ENCODE measurements at places on chromosomes 1 and 21.

GRCh38 chr1:220652995-220653394 is 37.2 kb upstream of the C1orf115 start:
- DNase-seq: no peak

- DNase-seq: no peak
These were observed 19.8 kb upstream of the LUZP1 start for GRCh38 chr1:23188434-23188884.

- no peak for DNase-seq
These were observed 24.9 kb upstream of the ATF3 start for GRCh38 chr1:212583643-212584042.

- no peak for DNase-seq
These were observed 16.0 kb downstream of the ADSS2 start for GRCh38 chr1:244435562-244436205.

DNA sequence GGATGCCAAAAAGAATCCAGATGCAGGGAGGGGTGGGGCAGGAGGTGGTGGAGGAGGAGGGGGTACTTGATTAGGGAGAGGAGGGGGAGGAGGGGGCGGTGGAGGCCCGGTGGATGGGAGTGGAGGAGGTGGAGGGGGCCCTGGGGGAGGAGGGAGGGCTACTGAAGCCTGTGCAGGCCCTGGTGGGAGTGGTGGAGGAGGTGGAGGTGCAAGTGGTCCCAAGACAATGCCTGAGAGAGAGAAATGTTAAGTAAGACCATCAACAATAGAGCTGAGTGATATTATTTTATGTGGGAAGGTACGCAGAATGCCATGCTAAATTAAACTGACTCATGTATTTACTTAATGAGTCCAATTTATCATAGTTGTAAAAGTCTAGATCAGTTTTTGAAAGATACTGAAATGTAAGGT is 86.8 kb upstream of the LBR start:
- no peak for DNase-seq

DNA sequence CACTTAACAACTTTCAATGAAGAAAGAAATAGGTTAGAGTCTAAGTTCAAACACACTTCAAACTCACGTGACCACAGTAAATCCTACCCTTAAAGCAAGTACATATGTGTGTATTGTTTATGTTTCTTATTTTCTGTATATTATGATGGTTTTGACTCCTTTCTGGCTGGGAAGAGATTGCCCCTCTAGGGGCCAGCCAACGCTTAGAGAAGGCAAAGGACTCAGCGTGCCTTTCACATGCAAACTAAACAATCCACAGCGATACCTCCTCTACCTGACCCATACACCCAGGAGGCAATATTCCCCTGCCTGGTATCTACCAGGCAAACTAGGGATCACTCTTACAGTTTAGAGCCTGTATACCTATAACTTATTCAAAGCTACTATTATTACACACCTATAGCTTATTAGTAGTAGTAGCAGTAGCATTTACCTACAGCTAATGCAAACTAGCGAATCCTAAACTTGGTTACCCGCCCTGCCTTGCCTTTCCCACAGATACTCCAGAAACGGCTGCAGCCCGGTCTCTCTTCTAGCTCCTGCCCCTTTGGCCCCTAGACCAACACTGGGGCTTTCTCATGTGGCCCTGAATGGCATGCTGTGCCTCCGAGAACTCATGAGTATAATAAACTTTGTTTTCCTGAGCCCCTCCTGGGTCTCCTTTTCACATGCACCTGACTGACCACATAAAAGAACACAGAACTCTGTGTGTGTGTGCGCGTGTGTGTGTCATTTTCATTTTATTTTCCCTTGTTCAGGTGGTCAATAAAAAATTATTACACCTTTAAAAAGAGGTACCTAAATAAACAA is 14.0 kb downstream of the NRIP1 start:
- DNase-seq: no peak

DNA sequence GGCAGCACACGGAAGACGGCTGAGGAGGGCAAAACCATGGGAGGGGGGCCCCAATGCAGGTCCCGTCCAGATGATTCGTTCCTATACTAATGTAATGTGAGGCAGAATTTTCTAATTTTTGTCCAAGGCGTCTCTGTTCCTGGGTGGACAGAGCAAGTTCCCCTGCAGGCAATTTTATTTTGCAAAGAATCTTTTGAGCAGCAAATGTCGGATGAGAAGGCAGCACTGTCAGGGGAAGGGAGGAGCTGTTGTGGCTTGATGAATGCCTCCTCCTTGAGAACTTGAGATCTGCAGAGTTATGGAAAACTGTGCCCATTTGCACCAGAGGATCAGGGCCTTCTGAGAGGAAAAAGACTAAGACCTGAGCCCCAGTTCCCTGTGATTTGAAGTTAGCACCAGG is 17.3 kb downstream of the SLC1A7 start:
- no peak for DNase-seq

DNA sequence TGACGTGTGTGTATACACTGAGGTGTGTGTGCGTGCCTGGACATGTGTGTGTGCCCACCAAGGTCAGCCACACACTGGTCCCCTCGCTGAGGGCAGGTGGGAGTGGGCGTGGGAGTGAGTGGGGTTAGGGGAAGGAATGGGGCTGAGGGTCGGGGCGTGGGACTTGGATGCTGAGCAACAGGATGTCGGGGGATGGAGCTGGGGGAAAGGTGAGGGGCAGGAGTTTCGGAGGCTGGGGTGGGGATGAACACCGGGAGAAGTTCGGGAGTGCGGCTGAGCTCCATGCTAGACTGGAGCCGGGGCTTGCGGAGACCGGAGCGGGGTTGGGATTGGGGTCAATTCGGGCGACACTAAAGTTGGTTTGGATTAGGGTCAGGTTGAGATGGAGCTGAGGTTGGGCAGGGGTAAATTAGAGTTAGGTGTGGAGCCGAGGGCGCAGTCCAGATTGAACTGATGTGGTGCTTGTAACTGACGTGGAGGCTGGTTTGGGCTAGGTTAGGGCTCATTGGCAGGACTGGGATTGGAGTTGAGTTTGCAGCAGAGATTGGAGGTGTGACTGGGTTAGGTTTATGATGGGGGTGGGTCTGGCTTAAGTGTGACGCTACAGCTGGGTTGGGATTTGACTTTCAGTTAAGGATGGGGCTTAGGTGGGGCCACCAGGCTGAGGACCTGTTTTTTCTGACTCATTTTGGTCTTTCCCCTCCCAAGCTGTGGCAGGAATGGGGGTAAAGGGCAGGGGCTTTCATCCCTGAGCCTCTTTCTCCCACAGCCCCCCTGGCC is 3.3 kb upstream of the GUCA2A start:
- no peak for DNase-seq

GRCh38 chr1:99645203-99645602 is 710 bp upstream of the PALMD start:
- DNase-seq: no peak

DNA sequence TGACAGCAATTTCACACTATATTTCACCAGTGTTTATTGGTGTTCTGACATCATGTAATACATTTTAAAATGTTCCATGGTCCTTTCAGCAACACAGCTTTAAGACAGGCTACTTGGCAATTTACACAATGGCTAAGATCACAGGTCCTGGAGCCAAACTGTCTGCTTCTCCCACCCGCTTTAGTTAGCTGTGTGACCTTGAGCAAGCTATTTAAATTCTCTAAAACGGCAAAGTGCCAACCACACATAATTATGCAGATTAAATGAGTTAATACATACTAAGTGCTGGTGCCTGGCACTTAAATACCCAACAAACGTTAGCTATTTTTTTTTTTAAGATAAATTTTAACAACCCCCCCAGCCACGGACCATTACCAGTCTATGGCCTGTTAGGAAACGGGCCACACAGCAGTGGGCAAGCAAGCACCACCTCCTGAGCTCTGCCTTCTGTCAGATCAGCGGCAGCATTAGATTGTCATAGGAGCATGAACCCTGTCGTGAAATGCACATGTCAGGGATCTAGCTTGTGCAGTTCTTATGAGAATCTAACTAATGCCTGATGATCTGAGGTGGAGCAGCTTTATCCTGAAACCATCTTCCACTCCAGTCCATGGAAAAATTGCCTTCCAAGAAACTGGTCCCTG is 26.9 kb downstream of the SOD1 start:
- no peak for DNase-seq

DNA sequence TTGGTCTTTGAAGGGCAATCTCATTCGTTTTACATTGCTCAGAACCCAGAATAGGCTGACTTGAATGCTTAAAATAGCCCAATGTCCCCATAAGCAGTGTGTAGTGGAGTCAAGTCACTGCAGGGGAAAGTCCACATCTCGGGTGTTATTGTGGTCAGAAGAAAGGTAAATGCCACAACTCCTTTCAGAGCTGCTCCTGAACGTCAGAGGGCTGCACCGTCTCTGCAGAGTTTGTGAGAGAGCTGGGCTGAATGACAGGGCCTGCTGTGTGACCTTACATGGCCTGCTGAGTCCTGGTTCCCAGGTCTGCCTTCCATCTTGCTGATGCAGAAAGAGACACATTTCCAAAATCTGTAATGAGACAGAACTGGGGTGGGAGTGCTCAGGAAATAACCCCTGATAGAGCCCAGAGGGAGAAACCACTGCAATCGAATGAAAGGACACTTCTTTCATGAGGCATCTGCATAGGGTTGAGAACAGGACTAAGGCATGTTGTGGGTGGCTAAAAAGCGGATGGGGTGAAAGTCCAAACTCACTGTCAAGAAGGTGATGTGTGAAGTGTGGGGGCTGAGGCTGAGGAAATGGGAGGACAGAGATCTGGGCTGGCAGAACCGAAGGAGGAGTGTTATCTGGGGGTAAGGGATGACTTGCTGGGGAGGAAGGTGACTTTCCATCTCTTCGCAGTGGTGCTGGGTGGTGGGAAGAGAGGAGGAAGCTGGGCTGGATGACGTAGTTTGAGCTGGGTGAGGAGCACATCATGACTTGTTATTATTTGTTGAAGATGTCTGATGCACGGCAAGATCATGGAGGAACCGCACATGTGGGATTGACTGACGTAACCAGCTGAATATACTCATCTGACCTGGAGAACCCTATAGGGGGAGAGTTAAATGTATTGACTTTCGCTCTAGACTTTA is 33.7 kb downstream of the XCL2 start:
- DNase-seq: peak; percentile 46

- DNase-seq: no peak
These were observed 769.5 kb upstream of the CXADR start for GRCh38 chr21:16743317-16743716.

DNA sequence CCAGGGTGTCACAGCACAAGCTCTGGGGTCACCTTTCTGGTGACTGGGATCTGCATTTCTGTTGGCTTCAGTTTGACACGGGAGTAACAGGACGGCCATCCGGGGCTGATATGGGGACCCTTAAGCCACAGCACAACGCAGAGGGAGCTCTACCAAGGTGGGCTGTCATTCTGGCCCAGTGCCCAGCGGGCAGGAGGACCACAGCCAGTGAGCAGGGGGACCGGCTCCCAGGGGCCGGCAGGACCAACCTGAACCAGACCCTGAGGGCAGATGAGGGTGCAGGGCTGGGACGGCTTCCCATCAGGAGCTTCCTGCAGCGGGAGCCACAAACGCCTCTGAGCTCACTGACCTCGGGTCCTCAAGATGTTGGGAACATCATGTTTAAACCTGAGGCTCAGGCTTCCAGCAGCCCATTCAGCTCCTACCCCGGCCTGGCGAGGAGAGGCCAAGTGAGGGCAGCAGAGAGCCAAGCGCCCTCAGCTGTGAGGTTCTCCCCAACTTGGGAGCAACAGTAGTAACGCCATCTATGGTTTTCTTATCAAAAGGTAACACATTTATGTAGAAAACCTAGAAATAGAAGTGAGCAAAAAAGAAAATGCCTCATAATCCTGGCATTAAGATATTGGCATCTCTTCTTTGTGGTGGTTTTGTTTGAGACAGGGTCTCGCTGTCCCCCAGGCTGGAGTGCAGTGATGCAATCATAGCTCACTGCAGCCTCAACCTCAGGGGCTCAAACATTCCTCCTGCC is 26.8 kb downstream of the TMEM201 start:
- peak; percentile 58 for DNase-seq

DNA sequence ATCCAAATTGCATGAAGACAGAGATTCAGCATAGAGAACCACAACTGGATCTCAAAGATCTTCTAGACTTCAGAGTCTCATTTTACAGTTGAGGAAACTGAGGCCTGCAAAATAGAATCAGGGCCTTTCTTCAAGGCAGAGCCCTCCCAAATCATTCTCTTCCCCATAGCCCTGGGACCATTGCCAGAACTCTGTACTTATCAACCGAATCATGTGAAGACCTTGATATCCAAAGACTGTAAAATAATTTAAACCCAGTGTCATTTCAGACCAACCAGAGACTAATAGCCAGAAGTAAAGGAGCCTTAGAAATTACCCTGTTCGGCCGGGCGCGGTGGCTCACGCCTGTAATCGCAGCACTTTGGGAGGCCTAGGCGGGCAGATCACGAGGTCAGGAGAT is 90.1 kb downstream of the DTL start:
- DNase-seq: no peak

DNA sequence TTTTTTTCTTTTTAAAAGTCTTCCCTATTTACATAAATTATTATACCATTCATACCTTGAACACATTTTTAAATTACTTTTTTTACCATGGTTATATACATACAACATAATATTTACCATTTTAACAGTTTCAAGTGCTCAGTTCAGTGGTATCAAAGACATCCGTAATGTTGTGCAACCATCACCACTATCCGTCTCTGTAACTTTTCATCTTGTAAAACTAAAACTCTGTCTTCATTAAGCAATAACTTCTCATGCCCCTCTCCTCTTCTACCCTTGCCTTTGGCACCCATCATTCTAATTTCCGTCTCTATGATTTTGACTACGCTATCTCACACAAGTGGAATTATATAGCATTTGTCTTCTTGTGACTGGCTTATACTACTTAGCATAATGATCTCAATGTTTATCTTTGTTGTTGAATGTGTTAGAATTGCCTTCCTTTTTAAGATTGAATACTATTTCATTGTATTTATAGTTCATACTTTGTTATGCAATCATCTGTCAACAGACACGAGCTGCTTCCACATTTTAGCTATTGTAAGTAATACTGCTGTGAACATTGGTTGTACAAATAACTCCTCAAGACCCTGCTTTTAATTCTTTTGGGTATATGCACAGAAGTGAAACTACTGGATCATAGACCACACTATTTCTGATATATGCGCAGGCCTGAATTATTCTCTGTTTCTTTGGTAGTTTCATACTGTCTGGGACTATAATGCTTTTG is 689.5 kb upstream of the NCAM2 start:
- DNase-seq: no peak

- DNase-seq: no peak
These were observed 34.0 kb upstream of the SLC45A3 start for GRCh38 chr1:205714190-205714905.

GRCh38 chr1:115491298-115492018 is 150.3 kb upstream of the VANGL1 start:
- no peak for DNase-seq

Measured in CD4-positive, alpha-beta T cell treated with Interleukin-17A for 1 hour (primary cell).